Activated CD4-positive, alpha-beta T cell treated with anti-CD3 and anti-CD28 coated beads, Interleukin-2, Interleukin-4, amounts not matched to agents 100 ng/mL and 50 ng/mL, durations not matched to agents 16 hours and 8 hours (primary cell): ENCODE measurements at places on chromosomes 2 and 18.

DNA sequence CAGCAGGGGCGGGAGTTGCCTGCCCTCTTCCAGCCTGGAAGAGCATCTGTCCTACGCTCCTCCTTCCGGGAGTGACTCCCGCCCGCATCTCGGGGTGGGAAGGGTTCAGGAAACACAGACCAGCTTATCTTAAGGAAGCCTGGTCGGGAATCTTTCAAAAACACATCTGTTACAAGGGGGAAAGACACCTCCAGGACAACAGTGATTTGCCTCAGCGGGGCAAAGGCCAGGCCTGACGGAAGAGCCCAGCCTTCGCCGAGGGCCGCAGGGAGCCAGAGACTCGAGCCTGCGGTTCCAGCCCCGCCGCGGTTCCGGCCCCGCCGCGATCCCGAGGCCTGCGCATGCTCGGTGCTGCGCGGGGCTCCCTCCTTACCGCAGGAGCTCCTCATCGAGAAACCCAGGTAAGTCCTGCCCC is 38.1 kb upstream of the TGIF1 start:
- no peak for DNase-seq

DNA sequence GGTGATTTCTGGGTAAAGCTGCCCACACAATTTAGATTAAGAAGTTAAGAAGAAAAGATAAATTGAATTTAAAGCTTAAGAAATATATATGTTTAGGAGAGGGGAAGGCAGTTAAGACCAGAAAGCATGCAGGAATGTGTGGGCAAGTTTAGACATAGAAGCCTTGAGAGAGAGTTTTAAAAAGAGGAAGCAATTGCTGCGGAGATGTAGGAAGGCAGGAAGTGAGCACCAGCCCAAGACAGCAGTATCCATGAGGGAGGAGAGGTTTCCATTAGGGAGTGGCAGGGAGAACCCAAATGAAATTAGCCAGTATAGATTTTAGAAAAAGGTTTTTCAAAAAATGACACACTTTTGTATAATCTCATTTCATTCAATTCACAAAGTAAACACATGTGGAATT is 24.3 kb downstream of the DSC2 start:
- DNase-seq: no peak

- no peak for DNase-seq
Observed at GRCh38 chr2:184372484-184372883, 225.8 kb upstream of the ZNF804A start.

- DNase-seq: no peak
Observed at GRCh38 chr2:231542136-231542535, 11.9 kb upstream of the NMUR1 start.

- DNase-seq: no peak
Observed at GRCh38 chr18:22322243-22322691, 95.4 kb downstream of the CTAGE1 start.

DNA sequence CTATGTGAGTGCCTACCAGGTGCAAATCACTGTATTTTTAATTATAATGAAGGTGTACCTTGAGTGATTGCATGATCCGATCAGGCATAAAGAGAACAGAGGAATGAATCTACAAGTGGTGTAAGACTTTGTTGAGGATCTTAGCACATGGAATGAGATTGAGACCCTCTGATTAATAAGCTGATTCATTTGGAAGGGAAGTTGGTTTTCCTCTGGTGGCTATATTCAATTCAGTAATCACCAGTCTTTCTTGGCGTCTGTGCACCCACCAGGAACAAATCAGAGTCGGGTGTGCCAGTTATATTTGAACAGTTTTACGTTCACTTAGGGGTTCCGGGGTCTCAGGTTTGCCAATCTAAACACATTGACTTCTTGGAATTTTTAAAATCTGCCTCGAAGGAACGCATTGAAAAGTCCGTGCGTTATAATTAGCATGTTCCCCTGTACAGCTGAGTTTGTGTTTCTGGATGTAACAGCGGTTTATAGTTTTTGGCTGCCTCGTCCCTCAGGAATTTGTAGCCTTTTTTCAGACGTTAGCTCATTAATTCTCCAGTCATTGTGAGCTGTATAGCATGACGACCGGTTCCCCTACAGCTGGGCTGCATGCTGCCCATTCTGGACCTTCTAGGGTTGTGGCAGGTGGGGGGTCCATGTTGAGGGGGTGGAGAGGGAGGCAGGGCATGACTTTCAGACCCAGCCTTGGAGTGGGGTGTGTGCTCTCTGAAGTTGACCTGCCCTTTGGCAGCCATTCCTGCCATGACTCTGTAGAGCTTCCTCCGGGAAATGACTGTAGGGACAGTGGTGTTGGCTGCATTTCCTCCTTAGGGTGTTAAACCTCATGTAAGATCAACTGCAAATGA is 20.3 kb downstream of the MYO1B start:
- no peak for DNase-seq

DNA sequence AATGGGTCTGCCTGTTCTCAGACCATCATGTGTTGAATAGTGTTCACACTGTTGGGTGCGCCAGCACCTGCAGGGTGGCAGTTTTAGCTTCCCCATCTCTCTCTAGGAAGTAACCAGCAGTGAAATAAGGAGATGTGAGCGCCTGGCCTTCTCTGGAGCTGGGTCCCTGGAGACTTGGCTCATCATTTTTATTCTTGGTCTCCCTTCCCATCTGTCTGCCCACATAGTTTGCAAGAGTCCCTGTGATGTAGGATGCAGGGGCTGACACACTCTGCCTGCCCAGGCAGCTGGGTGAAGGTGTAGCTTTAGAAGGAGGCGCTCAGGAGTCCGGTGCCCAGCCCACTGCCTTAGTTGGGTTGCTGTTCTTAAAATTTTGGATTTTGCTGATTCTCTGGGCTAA is 172.2 kb downstream of the LDLRAD4 start:
- DNase-seq: no peak

DNA sequence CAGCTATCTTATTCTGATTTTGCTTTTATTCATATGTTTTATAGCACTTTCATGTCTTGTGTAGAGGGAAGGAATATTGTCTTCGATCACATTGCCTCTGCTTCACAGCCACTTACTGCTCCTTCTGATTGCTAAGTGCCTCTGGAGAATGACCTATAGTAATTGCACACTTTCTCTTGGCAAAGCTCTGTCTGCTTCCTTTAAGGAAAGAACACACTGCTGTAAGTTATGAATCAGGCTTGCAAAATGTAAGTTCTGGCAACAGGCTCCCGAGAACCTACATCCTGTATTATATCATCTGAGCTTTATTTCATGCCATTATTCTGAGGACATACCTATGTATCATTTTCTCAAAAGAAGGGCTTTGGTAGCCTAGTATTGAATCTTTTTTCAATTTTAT is 170.7 kb downstream of the ZNF804A start:
- no peak for DNase-seq

DNA sequence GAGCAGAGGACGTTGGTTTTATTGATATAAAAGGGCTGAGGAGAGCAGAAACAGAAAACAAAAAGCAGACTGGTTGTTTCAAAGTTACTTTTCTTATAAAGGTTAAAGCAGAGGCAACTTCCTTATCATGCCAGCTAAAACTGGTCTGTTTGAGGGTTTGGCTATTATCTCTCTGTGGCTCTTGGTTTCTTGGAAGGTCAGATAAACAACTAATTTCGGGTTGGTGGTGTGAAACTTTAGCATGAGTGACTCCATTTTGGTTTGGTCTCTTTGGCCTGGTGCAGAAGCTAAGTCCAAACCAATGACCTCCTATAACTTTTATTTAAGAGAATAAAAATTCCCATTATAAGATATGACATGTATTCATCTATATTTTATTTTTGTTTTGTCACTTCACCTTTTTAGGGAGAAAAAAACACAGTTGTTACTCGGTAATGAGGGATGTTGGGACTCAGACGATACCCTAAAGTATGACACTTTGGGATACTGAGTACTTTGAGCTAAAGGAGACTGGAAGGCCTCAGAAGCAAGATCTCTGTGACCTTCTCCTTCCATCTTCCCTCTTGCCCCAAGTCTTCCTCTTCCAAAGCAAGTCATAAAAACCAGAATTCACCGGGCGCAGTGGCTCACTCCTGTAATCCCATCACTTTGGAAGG is 23.3 kb downstream of the TNFAIP6 start:
- no peak for DNase-seq

- DNase-seq: no peak
Observed at GRCh38 chr18:58095222-58095621, 51.2 kb downstream of the NEDD4L start.

- DNase-seq: no peak
Observed at GRCh38 chr2:6008186-6008585, 316.0 kb downstream of the SOX11 start.

DNA sequence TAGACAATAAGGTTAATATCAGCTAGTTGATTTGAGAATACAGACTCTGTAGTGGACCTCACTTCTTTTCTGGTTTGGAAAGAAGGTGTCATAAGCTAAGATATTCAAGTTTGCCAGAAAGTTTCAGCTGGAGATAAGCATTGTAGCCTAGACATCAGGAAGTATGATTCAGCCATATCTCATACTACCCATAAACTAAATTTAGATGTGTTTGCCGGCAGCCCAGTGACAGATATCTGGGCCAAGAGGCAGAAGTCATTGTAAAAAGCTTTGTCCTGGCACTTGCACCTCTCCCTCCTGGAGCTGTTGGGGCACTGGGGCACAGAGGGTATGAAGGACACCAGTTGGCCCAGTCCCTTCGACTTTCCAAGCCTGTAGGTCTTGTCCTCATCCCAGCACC is 128.0 kb downstream of the EPHA4 start:
- no peak for DNase-seq

- no peak for DNase-seq
Observed at GRCh38 chr2:99959261-99960014, 183.0 kb downstream of the AFF3 start.

DNA sequence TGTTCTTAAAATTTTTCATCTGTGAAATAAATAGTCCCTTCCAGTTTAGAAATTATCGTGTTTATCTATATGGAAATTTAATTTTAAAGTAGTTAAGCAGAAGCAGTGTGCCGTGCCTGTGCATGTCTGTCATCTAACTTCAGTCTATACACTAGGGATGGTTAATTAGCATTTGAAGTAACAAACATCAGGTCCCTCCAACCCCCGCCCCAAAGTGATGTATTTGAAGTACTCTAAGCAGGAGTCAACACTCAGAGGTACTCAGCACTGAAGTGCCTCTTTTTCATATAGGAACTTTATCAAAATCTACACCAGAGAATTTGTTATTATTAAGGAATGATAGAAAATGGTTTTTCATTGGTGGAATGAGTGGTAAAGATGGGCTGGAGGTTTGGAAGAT is 33.0 kb downstream of the LANCL1 start:
- no peak for DNase-seq

GRCh38 chr2:74764429-74765272 is 69.3 kb upstream of the HK2 start:
- peak; percentile 4 for DNase-seq

DNA sequence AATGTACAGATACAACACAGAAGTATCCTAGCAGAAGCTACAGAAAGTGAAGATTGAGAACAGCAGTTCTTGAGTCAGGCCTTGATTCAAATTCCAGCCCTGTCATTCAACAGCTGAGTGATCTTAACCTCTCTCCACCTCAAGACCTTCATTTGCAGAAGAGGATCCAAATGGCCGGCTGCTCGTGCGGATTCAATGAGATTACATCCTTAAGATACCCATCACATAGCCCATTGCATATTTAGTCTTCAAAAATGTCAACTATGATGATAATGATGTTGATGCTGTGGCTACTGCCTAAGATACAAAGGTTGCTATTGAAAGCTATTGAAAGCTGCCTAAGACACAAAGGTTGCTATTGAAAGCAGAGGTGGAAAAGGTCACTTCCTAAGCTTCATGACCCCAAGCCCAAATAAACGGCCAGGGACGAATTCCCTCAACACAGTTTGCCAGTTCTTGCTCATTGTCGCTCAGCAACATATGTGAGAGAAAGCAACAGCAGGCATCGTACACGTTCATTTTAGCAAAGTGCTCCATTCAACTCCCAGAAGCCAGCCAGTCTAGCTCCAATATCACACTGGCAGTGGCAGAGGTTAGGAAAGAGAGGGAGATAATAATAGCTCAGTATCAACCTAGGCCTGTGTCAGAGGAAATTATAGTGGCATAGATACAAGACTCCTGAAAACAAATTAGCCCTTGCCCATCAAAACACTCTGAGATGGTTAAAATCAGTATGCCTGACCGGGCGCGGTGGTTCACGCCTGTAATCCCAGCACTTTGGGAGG is 36.1 kb downstream of the MRPL35 start:
- no peak for DNase-seq

DNA sequence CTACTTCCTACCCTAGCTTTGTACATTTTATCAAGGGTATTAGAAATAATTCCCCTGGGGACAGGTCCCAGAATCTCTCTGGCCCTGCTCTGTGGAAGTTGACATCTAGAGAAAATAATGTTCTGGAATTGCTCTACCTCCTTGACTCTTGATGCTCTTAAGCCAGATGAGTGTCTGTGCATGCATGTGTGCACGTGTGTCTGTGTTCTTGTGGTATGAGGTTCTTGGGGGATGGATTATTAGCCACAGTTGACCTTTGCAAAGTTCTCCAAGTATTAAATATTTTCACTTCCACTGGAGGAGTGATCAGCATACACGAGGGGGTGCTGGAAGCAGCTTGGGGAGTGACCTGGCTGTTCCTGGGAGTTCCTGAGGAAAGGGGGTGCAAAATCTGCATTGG is 61.2 kb upstream of the PELI1 start:
- DNase-seq: no peak

GRCh38 chr2:230772156-230772555 is 59.5 kb downstream of the CAB39 start:
- DNase-seq: no peak

DNA sequence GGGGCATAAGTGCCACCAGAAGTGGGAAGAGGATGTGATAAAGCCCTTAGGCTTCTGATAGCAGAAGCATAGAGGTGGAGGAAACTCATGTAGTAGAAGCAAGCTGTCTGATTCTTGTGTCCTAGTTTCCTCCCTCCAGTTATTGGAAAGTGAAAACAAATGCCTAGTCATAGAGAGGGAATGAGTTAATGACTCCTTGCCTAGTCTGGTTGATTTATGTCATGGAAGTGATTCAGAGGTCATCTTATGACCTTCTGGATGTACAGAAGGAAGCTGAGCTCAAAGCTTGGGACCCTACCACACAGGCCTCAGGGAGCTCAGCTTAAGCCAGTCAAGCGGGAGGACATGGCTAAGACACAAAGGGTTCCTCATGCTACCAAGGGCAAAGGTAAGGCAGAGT is 232.2 kb downstream of the THSD7B start:
- no peak for DNase-seq

- DNase-seq: no peak
Observed at GRCh38 chr2:140473851-140474250, 1657.0 kb downstream of the LRP1B start.

DNA sequence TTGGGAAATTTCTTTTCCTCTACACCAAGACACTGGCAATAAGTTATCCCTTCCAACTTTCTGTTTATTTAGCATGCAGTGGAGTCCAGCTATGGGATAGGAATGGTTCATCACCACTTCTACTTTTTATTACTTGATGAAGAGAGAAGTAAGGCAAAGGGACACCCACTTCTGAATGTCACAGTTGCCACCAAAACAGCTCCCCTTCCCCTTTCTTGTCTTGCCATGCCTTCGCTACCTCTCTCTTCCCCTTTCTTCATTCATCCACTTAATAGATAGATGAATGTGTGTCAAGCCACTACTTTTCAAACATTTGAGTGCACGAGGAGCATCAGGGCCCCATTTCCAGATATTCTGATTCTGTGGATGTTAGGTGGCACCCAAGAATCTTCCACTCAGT is 59.6 kb downstream of the KCTD18 start:
- DNase-seq: no peak

- DNase-seq: no peak
Observed at GRCh38 chr2:8022908-8023640, 658.8 kb upstream of the ID2 start.

- DNase-seq: no peak
Observed at GRCh38 chr18:50518787-50519546, 40.9 kb upstream of the MAPK4 start.
